ENCODE measurements at places on chromosomes 5 and 9.

GRCh38 chr9:72557549-72557948 is 36.1 kb downstream of the TMC1 start:
- DNase-seq = peak; percentile 61

- DNase-seq = no peak
These were observed 665.1 kb upstream of the COX7C start for GRCh38 chr5:85952680-85953079.

DNA sequence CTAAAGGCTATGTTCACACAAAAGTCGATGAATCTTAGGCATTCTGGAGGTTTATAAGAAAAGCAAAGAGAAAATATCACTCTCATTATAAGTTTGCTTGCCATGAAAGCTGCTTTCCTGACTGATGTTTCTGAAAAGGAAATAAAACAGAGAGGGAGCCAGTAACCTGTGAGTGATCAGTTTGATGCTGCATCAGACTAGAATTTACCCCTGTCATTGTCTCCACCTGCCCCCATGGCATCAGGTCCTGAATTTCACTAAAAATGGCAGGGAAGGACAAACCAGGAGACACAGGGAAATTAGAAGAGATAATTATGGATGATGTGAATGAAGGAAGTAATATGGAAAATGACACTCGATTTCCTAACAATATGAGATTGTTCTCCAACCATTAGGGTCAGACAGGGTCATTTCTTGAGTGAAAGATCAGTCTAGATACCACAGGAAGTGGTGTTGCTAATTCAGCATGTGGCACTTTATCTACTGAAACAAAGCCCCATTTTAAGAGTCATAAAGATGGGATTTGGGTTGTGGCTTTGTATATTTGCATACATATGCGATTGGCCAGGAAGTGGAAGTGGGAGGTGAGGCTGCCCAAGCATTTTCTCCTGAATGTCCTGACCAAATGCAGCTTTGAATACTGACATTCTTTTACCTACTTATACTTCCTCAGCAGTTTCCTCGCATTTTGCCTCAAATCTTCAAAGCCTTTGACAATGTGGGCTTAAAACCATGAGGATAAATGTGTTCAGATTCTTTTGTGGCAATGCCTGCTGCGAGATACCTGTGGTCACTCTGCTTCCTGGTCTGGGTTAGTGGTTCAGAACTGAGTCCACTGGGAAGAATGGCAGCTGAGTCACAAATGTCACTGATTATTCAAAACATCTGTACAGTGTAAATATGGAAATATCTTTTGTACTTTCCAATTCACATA is 29.7 kb downstream of the MEGF10 start:
- DNase-seq = peak; percentile 92

GRCh38 chr5:39420482-39421145 is 4.2 kb downstream of the DAB2 start:
- DNase-seq = peak; percentile 52

- DNase-seq = no peak
These were observed 88.5 kb downstream of the ALDH1A1 start for GRCh38 chr9:72864327-72864726.

- DNase-seq = no peak
These were observed at the start of gene IL31RA for GRCh38 chr5:55850839-55851674. Gene IL31RA (plus strand): TSS chr5:55851357. CDS start chr5:55851571, 214 bp downstream.

GRCh38 chr9:17021387-17021970 is 113.4 kb upstream of the CNTLN start:
- DNase-seq = no peak

DNA sequence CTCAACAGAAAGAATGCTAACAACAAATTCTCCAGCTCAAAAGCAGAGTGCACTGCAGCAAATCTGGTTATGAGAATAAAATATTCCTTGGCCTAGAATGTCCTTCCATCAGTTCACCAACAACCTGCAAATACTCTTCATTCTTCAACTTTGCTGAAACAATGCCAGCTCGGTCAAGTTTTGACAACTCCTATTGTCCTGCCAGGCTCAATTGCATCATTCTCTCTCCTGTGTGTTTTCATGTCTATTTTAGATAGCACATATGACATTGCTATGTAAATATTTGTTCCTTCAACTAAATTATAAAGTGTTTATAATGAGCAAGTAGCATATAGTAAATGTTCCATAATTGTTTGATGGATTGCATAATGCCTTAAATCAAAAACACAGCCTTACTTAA is 463.8 kb downstream of the TLE1 start:
- no peak for DNase-seq

DNA sequence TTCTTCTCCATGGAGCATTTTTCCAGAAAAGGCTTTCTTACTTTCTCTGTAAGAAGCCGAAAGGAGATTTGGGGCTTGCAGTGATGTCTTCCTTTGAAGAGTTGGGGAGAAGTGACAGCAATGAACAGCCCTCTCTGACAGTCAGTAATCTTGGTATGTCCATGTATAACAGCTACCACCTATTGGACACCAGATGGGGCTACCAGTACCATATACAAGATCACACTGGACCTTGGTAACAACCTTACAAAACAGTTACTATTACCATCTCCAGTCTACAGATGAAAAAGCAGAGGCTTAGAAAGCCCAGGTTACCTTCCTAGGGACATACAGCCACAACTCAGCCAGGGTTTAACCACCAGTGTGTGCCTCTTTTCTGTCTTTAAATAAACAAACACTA is 272.7 kb upstream of the TRPC7 start:
- peak; percentile 28 for DNase-seq

- no peak for DNase-seq
These were observed 16.8 kb downstream of the SKP2 start for GRCh38 chr5:36168737-36169136.

GRCh38 chr5:27727254-27727653 is 688.9 kb upstream of the CDH9 start:
- DNase-seq = no peak

DNA sequence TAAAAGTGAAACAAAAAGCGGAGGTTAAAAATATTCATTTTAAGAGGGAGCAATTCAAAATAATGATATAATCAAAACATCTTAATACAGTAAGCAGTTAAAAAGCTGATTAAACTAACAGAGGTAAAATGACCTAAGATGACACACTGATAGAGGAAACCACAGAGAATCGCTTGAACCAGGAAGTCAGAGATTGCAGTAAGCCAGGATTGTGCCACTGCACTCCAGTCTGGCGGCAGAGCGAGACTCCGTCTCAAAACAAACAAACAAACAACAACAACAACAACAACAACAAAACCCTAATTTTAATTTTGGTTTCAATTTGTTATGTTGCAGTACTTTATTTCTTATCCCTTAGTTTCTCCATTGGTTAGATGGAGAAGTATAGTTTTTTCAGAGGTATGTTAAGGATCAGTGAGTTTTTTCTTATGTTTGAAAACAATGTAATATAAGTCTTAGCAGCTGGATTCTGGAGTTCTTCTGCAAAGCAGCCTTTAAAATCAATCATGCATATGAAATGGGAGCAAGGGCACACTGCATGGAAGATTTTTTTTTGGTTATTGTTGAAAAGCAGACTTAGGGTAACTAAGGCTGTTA is 58.5 kb downstream of the MLANA start:
- peak; percentile 50 for DNase-seq

DNA sequence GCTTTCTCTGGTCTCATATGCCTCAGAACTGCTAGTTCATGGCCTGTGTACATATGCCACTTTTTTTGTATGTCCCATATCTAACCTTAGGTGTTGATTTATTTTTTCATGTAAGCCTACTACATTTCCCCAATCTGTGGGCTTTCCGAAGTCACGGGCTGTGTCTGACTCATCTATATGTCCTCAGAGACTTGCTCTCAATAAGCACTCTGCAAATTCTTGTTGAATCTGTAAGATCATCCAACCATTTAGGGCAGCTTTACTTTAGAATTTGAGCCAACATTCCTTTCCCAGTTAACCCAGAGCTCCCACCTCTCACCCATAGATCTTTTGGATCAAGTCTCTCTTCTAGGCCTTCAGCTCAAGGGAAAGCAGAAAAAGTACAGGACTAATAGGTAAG is 263.4 kb downstream of the SEC61B start:
- DNase-seq = no peak

DNA sequence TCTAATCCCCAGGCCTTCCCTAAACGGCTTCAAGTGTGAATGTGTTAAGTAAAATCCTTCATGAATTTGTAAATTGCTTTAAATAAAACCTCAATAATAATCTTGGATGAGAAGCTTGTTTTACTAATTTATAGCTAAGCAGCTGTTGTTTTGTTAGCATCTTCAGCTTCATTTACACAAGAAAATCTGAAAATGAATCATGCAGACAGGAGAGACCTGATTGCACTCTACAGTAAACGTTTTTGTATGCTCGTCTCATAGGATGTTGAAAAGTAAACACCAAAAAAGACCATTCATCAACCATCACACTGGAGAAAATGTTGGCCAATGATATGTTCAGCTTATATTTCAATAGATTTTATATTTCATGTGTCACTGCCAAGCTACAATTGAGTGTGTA is 40.4 kb upstream of the MAP3K1 start:
- no peak for DNase-seq

GRCh38 chr9:88786291-88787079 is 204.8 kb upstream of the S1PR3 start:
- no peak for DNase-seq

DNA sequence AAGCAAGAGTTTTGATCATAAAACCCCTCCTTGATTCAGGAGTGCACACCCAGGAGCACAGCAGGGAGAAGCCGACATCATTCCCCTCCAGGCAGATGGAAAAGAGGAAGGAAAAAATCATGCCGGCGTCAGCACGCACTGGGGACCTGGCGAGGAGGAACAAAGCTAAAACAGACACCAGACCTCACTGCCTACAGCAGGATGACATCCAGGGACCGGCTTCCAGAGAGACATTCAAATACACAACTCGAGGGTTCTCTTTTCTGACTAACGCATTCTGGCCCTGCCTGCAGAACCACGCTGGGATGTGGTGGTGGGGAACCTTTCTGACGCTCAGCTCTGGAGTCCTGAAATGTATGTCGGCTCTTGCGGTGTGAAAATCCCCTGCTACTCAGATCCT is 2.7 kb downstream of the UBAC1 start:
- DNase-seq = no peak

- no peak for DNase-seq
These were observed 65.3 kb upstream of the MYO10 start for GRCh38 chr5:17001428-17001827.

DNA sequence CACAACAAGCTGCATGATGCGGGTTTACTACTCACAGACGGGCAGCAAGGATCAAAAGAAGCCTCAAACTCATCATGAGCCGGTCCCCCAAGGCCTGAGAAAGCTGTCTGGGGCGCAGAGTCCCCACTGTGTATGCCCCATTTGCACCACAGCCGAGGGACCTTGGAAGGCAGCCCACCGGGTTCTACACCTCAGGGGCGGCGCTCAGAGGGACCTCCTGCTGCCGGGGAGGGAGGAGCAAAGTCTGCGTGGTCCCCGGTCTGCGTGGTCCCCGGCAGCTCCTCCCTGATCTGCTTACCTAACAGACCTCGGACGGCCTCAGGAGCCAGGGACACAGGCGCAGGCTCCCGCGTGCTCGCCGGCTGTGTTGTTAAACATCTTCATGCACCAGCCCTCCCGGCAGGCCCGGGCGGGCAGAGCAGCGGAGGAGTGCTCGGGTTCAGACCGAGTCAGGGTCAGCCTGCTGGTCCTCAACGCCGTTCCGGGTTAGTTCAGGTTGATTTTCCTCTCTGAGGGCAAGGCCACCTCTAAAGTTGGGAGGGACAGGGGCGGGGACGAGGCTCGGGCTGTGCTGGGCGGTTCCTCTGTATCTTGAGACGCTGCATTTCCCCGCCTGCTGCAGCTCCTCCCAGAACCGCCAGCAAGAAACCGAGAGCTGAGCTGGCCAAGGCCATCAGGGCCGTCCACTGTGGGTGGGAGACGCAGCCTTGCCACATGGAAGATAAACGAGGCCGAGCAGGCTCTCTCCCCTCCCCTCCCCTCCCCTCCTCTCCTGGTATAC is 74.6 kb downstream of the MRPL36 start:
- no peak for DNase-seq

- no peak for DNase-seq
These were observed 198.7 kb downstream of the VPS13A start for GRCh38 chr9:77375956-77376532.

- no peak for DNase-seq
These were observed 184.7 kb downstream of the AOPEP start for GRCh38 chr9:94911211-94911610.

- no peak for DNase-seq
These were observed 16.8 kb downstream of the NR3C1 start for GRCh38 chr5:143386725-143387124.

DNA sequence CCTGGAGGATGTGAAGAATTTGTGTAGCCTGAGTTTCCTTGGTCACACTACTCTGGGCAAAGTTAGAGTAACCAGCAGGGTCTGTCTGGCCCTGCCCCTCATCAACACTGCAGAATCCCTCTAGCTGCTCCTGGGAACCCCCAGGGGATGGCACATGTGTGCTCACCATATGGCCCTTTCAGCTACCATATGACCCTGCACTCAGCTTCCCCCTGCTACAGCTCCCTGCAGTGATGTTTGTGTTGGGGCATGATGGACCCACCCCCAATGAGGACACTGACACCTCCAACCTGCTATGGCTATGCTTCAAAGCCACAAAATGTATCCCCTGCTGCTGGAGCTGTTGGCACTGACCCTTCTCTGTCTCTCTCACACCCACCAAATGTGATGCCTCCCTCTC is 152.7 kb downstream of the SNX18 start:
- DNase-seq = no peak

- no peak for DNase-seq
These were observed 1.3 kb upstream of the ZNF462 start for GRCh38 chr9:106861640-106862109.

DNA sequence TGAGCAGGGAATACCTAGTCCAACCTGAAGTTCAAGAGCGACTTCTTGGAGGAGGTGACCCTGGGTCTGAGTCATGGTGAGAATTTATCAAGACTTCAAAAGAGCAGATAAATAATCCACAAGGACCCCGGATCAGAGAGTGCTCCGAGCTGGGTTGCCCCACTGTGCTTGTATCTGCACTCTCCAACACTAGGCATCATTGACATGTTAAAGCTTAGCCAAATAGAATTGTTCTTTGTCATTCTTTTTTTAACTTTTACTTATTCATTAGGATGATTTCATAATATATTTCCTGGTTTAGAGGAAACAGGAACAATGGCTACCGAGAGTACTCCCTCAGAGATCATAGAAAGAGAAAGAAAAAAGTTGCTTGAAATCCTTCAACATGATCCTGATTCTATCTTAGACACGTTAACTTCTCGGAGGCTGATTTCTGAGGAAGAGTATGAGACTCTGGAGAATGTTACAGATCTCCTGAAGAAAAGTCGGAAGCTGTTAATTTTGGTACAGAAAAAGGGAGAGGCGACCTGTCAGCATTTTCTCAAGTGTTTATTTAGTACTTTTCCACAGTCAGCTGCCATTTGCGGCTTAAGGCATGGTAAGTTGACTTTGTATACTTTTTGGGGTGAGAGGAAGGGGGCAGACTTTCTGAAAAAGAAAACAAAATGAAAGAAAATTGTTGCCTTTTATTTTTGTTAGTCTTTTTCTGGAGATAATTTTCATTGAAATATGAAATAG is at the start of gene CARD6:
Gene CARD6, plus strand, starts transcription at position 300 of the 738 bp plus-strand sequence. Its CDS starts 16 bp downstream, at position 316.
- DNase-seq = peak; percentile 55

DNA sequence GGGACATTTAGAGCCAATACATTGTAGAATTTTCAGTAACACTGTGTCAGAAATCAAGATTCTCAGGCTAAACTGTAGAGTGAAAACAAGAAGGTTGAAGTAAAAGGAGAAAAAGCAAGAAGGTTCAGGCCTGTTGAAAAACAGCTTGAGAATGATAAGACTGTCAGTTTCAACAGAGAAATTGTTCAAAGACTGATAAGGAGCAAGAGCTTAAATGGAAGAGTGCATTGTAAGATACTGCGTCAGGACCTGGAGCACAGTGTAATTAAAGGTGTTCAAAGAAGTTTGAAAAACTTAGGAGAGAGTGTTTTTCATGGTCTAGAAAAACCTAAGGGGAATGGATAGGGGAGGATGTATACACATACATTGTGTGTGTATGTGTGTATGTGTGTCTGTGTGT is 408.3 kb downstream of the KDM4C start:
- no peak for DNase-seq

Measured in SK-MEL-5 (cell line).